Stimulated activated CD4-positive, alpha-beta T cell treated with anti-CD3 and anti-CD28 coated beads, Interleukin-15, amount 100 ng/mL, for 24 hours (primary cell): ENCODE measurements at places on chromosomes 3 and 15.

DNA sequence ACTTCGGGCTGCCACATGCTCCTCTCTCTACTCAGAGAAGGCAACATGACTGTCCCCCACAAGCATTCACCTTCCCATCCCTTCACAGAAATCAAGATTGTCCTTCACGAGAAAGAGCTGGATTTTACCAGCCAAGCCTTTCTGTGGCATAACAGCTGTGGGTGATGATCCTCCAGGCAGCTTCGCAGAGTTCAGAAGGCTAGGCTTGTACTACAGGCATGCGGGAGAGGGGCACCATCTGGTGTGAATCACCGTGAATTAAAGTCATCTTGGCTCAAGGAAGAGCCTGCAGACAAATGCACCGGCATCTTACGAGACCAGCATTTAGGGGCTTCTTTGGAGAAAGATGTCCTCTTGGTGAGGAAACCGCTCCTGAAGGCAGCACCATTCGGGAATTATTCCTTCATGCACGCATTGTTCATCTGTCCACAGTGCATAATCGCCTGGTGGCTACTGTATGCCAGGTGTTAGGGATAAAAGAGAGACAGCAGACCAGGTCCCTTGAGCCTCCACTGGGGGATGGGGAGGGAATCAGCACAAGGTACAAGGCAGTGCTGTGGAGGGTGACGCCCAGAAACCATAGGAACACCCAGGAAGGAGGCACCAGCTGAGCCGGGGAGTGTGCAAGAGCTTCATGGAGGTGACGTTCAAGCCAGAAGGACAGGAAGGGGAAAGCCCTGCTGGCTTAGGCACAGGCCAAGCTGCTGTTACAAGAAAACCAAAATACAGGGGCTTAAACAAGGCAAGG is 108.6 kb downstream of the TMEM266 start:
- no peak for DNase-seq

DNA sequence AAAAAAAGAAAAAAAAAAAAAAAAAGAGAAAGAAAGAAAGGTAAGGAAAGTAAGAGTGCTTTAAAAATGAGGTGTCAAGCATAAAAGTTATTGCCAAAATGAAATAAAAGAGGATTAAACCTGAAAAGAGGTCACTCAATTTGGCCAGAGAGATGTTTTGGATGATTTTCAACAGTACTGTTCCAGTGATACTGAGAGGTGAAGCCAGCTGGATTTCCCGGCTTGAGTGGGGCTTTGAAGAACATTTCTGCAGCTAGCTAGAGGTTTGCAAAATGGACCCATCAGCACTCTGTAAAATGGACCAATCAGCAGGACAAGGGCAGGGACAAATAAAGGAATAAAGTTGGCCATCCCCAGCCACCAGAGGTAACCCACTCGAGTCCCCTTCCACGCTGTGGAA is 128.5 kb downstream of the LSAMP start:
- DNase-seq: no peak

DNA sequence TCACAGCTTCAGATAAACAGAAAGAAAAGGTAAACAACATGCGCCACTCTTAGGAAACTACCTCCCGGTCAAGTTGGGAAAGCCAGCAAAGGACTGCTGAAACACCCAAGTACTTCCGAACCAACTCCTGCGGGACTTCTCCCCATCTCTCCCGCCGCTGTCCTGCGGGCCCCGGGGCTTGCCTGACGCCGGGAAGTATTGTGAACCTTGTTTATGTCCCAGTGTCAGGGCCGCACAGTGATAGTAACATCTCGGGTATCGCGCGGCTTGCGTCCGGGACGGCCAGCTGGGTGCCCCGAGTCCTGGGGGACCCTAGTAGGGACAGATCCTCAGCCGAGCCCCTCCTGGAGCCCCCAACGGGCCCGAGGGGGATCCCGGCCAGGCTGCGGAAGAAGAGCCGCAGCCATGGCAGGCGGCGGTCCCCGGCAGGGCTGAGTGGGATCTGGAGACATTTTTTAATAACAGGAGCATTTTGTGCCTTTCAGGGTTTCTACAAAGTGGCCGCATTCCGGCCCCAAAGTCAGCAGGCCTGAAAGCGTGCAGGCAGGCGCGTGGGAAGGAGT is 756 bp downstream of the CLPX start:
- peak; percentile 49 for DNase-seq

GRCh38 chr3:42652611-42653302 is 740 bp upstream of the ZBTB47 start:
- DNase-seq: no peak

DNA sequence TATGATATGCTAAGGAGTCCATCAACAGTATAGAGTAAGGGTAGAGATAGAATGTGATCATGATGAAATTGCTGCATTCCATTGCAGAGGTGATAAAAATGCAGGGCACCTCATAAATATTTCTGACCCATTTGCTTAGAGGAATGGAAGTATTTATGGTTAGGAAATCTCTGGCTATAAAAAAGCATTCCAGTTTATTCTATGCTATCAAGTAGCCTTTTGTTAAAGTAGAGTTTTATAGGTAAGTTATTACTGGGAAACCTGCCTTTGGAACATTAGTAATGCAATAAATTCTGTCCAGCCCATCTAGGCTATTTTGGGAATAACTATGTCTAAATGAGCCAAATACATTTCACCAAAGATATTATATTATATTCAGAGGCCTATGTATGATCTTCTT is 19.8 kb upstream of the STRIT1 start:
- no peak for DNase-seq

DNA sequence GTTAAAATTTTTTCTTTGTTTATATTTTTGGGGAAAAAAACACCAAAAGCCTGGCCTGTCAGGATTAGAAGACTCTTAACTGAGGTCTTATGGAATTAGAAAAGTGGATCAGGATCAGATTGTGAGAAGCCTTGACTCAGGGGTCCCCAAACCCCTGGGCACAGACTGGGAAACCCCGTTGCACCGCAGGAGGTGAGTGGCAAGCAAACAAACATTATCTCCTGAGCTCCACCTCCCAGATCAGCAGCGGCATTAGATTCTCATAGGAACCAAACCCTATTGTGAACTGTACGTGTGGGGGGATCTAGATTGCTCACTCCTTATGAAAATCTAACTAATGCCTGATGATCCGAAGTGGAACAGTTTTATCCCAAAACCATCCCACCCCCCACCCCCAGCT is 117.2 kb downstream of the TCF12 start:
- DNase-seq: no peak

DNA sequence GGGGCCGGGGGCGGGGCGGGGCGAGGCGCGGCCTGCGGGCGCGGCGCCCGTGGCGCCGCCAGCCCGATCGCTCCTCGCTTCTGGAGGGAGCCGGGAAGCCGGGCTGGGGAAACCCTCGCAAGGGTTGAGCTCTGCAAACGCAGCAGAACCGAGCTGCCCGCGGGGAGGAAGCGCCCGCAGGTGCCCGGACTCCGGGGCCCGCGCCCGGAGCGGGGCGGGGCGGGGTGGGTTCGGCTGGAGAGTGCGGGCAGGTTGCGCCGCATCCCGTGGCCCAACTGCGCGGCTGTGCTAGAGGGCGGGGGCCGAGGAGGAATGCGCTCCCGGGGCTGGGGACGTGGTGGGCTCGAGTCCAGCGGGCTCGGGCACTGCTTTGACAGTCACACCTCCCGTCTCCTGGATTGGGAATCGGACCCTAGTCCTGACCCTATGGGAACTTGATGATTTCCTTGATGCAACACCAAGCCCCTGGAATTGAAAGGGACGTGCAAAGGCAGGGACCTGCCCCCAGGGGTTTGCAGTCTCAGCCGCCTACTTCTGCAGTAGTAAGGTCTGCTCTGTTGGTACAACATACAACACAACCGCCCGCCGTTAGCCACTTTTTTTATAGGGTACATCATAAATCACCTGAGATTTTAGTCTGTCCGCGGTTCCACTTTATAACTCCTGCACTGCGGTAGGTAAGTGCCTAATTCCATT is 34.3 kb downstream of the ZBTB38 start:
- peak; percentile 61 for DNase-seq

DNA sequence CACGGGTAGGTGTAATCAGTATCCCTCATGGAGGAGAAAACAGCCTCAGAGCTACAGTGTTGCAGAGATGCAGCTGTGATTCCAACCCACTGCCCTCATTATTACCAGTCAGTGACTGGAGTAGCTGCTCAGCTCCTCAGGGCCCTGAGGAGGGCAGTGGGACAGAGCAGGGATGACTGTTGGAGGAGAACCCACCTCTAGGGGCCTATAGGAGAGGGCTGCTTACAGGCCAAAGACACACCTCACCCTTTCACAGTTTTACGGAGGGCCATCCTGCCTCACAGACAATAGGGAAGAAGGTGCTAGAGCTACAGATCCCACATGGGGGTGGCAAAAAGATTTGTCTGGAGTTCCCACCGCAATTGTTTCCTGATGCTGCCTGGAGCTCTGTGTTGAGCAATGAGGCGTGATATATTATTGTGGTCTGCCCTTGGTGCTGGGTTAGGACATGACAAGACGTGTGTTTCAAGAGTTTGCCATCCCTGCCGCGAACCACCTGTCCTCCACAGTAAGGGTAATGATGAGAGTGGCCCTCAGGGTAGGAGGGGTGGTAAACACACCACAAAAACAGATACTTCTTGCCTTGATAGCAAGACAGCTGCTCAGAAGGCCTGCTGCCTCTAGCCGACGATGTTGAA is 140.5 kb upstream of the TPM1 start:
- DNase-seq: no peak

DNA sequence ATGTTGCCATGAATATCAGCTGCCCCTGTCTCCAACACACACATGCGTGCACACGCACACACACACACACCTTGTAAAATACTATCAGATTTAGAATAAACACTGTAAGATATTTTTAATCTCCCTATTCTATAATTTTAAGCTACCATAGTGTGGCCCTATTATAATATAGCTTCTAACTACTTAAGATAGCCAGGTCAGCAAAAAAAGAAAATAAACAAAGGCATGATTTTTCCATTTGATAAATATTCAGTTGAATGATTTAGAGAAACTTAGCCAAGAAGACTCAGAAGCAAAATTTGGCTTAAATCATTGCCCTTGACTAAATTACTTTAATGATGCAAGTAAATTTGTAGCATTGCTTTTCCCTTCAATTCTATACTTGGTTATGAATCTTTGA is 162.2 kb downstream of the ALCAM start:
- no peak for DNase-seq

DNA sequence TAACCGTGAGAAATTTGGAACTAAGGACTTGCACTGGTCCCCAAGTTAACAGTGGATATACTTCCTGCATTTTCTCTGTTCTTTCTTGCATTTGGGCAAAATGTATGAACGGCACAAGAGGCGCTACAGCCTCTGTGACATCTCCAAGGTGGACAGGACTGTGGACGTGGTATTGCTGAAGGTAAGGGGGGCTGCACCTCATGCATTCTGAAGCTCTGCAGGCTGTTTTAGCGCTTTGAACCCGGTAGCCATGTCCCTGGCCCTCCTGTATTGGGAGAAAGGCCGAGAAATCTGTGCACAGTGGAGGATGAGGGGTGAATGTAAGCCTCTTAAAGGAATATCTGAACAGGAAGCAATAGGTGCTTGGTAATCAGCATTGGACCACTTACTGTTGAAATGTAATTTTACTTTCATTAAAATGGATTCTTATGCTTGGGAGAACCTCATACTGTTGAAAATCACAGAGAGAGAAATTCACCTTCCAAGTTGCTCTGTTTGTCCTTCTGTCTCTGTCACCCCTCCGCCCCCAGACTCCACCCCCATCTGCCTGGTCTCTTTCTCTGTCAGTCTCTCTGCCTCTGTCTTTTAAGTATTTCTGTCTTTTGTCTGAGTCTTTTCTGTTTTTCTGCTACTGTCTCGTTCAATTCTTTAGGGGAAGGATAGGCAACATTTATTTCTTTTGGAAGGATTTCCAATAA is 174.6 kb downstream of the KLHL25 start:
- DNase-seq: peak; percentile 37

DNA sequence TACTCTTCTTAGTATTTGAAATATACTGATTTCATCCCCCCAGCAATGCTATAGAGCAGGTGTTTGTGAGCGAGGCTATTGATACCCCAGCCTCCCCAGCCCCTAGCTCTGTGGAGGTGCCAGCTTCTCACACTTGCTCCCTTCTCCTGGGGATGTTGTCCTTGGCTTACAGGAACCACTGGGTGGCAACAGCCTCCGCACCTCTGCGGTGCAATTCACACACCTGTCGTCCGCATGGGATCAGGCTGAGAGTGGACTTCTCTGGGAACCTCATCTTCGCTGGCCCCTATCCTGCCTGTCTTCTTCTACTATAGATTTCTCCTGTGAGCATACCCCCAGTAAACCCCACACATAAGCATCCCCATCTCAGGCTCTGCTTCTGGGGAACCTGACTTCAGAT is 103.9 kb upstream of the SLC6A11 start:
- no peak for DNase-seq

DNA sequence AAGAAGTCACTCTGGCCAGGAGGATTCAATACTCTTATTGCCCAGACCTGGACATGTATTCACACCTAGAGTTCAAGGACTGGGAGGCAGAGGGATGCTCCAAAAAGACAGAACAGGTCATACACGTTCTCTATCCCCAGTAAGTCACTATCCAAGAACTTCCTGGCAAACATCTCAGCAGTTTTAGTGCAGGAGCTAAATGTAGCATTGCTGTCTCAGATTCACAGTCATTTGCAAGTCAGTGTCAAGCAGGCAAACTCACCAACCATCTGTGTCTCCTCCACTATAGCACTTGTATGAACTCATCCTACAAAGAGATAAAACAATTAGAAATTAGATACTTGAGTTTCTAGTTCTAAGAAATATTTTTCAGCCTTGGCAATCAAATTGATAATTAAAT is 38.4 kb downstream of the ABHD17C start:
- no peak for DNase-seq

DNA sequence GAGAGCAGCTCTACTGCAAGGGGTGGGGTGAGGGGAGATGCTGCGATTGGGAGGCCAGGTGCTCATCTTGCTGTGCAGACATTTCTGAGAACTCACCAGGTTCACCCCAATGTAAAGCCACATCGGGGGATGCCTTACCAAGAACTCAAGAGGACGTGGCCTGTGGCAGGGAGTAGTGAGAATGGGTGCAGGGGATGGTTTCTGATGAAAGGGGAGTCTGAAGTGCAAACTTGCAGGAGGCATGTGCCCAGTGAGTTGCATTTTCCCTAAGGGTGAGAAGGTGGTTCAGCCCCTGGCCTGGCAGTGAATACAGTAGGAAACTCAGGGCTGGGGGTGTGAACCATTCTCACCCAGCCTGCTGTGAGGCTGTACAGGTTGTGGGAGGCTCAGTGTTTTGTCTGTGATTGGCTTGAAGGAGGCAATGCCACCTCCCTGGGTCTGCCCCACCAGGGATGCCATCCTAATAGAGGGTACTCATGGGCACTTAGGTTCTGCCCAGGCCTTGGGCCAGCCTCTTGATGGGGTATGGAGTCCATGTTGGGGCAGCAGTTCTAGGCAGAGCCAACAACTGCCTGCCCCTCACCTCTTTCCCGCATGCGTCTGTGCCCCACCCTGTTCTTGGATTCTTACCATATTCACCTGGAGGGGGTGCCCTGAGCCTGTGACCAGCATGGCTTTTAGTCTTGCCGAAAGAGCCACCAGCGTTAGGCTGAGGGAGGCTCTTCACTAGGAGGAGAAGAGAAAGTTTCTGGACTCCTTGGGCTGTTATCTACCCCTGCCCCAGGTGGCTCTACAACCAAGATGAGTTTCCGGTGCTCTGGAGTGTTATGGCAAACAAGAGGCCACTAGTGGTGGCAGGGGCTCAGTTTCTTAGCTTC is 4.5 kb downstream of the HEMK1 start:
- DNase-seq: peak; percentile 86
